ENCODE measurements at places on chromosomes 1 and 21.
A peak's percentile ranks its signal among the peaks of the same experiment; 100 is the strongest.

DNA sequence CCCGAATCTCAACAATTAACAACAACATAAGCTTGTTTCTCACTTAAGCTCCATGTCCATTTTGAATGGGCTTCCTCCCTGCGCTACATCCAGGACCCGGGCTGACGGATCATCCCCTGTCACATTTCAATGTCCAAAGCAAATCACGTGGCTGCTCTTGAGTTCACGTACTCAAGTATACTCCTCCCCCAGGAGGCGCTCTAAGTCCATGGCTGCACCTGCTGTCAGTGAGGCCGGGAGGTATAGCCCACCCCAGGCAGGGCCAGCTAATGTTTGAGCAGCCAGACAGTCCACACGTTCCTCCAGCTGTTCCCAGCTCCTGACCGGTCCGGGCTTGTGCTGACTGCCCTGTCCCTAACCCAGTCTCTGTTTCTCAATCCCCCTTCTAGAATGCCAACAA is 220.8 kb downstream of the SLC35F3 start:
- DNase-seq, result peak; percentile 45

GRCh38 chr1:230128569-230129285 is 61.7 kb downstream of the GALNT2 start:
- DNase-seq, result peak; percentile 46

DNA sequence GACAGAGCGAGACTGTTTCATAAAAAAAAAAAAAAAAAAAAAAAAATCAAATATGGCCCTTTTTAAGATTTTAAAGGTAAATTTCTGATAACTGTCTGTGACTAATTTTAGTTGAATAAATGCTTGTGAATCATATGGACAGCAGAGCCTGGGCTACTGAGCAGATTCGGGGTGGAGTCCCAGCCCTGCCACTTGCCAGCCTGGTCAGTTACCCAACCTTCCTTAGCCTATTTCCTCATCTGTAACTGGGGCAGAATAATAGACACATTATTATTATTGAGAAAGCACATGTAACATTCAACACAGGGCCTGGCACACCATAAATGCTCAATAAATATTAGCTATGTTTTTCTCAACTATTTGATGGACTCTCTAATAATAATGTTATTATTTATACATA is 11.2 kb upstream of the H3-3A start:
- DNase-seq, result peak; percentile 79

DNA sequence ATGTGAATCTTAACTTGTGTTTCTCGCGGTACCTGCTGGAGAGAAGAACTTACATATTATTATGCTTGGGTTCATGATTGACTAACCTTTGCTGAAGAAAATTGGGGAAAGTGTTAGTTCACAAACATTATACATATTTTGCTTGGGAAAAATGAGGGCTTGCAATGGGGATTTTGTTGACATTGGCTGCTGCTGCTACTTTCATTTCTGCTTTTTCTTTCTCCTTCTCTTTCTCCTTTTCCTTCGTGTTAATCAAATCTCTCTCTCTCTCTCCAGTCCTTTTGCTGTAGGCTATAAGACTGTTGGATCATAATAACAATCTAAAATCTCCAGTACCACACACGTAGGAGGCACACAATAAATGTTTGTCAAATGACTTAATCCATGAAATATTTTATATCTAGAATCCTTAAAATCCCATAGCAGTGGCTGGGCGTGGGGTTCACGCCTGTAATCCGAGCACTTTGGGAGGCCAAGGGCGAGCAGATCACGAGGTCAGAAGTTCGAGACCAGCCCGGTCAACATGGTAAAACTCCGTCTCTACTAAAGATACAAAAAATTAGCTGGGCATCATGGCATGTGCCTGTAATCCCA is 23.0 kb downstream of the IRF2BP2 start:
- DNase-seq, result peak; percentile 41

DNA sequence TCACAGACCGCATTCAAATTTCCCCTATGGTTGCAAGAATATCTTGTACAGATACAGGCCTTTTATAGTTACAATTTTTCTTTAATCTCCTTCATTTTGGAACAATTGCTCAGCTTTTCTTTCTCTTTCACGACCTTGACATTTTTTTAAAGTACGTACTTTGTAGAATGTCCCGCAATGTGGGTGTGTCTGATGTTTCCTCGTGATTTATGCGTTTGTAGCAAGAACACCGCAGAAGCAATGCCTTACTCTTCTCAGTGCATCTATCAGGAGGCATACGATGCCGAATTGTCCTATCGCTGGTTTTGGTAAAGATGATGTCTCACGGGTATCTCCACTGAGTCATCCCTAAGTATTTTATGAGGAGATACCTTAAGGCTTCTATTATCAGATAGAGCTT is 76.9 kb upstream of the RALGPS2 start:
- DNase-seq, result no peak

DNA sequence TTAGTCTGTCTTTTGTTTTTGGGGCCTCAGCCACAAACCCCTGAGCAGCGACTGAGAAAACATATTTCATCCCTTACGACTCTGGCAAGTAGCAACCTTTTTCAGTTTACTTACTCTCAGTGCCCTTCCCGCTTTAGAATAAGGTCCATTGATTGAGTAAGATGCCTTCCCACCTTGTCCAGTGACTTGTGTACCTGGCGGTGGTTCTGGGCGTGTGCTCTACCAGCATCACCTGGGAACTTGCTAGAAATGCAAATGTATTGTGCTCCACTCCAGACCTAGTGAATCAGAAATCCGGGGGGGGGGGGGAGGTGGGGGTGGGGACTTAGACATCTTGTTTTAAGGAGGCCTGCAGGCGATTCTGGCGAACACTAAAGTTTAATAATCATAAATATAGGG is 72.1 kb downstream of the S1PR1 start:
- DNase-seq, result no peak

DNA sequence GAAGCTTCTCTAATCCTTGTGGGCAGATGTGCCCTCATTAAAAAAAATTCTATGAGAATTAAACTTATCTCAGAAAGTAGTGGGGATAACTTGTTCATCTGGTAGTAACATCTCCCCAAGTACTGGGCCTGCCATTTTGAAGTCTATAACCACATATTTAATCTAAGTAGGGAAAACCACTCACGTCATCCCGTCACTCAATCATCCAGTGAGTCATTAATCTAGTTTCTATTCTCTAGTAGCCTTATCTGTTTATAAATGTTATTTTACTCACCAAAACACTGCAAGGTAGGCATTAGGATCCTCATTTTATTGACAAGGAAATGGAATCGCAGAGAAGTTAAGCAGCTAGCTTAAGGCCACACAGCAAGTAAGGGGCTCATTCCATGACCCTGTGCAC is 221.9 kb downstream of the ATG4C start:
- DNase-seq, result no peak

DNA sequence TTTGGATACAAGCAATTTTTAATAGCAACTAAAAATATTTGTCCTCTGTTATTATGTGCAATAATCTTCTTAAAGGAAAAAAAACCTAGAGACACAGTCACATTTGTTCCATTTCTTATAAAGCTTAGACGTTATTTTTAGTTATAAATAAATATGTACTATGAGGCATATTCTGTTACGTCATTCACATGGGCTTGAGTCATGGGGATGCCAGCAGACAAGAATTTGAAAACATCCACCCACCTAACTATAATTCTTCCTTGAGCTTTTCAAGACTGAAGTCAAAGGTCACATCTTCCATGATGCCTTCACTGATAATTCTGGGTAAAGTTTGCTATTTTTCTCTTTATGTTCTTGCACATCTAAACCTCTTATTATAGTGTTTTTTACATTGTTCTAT is 268.8 kb downstream of the KCTD3 start:
- peak; percentile 1 for DNase-seq

- no peak for DNase-seq
Observed at GRCh38 chr1:79633456-79633855, 626.9 kb upstream of the ADGRL4 start.
